ENCODE measurements at places on chromosomes 3 and 15.

GRCh38 chr3:86416334-86416733, 574.6 kb downstream of the VGLL3 start:
- DNase-seq, result no peak

DNA sequence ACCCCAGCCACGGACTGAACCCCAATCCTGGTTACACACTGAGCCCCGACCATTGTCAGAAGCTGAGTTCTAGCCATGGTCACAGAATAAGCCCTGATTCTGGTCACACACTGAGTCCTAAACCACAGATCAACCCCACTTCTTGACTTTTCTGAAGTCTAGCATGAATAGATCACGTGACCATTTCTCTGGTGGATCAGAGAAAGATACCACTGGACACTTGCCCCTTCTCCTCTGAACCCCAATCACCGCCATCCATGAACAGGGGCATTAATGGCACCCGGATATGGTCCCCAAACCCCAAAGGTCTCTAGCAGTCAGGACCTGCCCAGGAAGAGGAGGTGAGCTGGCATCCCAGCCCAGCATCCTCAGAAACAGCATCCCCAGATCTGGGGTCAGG, 9.1 kb downstream of the HCN4 start:
- DNase-seq, result no peak

DNA sequence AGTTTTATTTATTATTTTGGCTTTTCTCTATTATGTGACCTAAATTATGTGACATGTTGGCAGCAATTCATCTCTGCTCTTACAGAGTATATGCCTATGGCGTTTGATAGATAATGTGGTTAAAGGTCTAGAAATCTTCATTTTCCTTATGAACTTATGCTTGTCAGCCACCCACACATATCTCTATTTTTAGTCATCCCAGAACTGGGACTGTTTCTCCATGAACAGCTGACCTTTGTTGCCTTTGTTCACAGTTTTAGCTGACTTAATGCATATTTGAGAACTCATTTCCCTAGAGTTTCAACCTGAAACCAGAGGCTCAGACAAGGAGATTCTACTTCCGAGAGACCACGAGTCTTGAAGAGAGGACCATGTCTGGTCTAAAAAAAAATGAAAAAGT, 176.5 kb downstream of the RAP2B start:
- no peak for DNase-seq

DNA sequence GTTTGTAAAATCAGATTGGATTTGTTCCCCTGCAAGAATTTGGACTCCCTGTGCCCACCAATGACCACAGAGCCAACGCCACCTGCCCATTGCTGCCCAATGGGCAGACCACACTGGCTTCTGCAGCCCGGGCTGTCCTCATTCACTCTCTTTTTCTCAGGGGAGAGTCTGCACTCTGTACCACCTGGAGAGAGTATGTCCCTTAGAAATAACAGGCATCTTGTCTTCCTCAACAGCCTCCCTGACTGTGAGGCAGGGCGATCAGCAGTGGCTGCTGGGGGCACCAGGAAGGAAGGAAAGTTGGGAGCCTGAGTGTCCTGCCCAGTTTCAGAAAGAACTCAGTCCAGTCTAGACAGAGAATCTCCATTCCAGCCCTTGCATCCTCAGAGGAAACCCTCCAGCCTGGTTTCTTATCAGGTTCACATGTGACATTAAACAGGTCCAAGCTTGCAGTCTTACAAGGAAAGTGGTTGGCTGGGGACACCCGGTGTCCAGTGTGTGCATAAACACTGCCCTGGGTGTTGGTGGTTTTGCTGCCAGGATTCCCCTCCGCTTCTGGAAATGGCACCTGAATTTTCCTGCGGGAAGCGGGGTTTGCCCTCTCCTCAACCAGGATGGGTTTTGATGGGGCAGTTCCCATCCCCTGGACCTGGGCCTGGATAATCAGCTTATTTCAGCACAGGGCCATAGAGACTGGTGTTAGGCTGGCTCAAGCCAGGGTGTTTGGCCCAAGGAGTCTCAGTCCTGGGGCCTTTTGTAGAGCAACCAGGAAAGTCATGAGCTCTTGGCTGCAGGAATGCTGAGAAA, 37.2 kb downstream of the SSUH2 start:
- peak; percentile 16 for DNase-seq

- no peak for DNase-seq
These were observed 166.5 kb upstream of the ATP11B start for GRCh38 chr3:182626484-182627467.

DNA sequence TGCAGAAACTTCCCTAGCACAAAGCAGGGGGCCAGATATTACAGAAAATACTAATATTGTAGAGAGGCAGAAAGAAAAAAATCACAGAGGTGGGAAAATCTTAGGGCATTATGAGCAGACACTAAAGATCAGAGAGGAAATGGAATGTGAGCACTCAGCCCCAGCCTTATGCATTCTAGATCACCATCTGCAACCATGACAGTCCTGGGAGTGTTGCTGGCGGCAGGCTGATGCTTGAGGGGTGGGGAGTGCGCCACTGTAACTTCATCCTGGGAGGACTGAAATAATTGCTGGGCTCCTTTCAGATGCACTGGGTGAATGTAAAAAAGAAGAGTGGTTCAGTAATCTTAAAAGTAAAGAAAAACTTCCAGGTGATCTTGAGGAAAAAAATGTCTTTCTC, 427.6 kb upstream of the SEMA6D start:
- no peak for DNase-seq

- DNase-seq, result no peak
These were observed 175.5 kb downstream of the KCNMB2 start for GRCh38 chr3:178711753-178712152.

GRCh38 chr15:53808058-53808706, 48.7 kb upstream of the WDR72 start:
- no peak for DNase-seq

DNA sequence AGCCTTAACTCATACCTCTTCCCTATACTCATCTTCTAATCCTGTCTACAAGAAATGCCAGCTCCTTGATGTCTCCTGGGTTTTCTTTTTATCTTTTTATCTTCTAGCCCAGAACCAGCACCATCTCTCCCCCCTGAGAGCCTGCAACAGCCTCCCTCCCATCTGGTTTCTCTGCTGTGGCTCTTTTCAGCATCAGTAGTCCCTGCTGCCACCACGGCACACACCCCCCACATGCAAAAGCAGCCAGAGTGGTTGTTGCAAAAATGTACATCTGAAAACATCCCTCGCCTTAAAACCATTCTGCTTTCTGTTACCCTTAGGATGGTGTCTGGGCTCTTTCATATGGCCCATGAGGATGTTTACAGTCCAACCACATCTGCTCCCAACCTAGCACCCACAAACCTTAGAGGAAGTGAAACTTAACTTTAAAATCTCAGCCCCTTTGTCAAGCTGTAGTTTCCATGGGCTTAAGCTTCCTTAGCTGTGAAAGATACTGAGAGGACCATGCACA, 775 bp downstream of the TTC21A start:
- DNase-seq, result peak; percentile 27

DNA sequence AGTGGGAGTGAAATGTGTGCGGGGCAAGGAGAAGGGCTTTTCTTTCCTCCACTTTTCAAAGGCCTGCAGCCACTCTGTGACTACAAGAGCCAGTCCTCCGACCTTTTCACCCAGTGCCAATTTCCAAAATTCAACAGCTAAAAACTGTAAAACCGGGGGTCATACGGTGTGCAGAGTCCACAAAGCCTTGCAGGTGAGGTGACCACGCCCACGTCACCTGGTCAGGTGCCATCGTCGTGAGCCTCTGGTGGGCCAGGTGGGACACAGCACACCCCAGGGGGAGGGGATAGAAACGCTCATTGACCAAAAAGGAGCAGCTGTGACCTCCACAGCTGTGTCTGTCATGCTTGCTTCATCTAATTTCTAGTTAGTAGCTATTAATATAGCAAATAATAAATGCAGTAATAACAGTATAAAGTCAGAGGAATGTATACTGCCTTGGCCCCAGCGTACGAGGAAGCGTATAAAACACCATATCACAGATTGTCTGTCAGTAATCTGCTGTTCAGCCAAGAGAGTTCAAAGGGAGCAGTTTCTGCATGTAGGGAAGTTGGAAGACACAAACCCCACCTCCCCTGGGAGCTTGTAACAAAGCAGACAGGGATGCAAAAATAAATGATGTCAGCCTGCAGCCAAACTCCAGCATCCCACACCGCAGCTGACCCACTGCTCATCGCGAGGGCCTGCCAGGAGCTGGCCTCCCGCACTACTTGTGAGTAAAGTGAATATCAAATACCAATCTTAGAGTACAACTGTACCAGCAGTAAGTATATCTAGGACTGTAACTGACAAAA, 86.7 kb downstream of the VGLL4 start:
- DNase-seq, result no peak

DNA sequence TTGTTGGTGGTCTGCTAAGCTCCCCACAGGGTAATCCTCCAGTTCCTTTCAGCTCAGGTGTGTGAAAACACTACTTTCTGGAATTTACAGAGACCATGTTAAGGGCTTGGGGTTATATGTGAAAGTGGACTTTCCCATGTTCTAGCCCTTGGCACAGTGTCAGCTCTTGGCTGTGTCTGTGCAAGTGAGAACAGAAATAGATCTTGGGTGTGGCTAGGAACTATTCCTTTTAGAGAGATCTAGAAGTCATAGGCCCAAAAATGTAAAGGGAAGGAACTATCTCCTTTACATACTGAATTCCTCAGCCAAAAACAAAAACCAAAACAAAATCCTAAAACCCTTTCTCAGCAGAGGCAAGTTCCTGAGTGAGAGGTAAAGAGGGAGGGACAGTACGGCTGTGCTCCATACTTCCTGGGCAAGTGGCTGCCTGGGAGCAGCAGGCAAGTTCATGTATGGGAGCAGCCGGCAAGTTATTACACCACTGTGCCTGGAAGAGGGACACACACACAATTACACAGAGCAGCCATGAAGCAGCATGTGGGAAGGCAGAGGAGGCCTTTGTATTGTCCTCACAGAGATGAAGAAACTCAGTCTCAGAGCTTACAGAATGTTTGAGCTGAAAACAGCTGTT, 19.9 kb upstream of the C3orf62 start:
- DNase-seq, result no peak

- no peak for DNase-seq
These were observed 375 bp downstream of the CLCN2 start for GRCh38 chr3:184360929-184361531.

DNA sequence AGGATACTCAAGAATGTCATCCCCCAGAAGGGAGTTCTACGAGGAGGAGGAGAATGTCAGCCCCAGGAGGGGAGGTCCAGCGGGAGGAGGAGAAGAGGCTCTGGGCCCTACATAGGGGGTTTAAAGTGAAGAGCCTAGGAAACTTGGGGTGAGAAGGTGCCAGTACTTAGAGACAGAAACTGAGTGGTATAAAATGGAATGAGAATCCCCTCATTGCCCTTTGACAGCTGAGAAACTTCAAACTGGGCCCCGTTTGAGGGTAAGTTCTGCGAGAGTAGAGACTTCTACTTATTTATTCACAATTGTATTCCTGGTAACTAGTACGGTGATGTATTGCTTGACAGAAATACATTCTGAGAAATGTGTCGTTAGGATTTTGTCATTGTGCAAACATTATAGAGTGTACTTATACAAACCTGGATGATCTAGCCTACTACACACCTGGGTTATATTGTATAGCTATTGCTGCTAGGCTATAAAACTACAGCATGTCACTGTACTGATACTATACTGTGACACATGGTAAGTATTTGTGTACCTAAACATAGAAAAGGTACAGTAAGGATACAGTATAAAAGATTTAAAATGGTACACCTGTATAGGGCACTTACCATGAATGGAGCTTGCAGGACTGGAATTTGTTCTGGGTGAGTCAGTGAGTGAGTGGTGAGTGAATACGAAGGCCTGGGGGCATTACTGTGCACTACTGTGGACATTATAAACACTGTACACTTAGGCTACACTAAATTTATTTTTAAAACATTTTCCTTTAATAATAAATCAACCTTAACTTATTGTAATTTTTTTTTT, 62.0 kb downstream of the TSC22D2 start:
- DNase-seq, result no peak

DNA sequence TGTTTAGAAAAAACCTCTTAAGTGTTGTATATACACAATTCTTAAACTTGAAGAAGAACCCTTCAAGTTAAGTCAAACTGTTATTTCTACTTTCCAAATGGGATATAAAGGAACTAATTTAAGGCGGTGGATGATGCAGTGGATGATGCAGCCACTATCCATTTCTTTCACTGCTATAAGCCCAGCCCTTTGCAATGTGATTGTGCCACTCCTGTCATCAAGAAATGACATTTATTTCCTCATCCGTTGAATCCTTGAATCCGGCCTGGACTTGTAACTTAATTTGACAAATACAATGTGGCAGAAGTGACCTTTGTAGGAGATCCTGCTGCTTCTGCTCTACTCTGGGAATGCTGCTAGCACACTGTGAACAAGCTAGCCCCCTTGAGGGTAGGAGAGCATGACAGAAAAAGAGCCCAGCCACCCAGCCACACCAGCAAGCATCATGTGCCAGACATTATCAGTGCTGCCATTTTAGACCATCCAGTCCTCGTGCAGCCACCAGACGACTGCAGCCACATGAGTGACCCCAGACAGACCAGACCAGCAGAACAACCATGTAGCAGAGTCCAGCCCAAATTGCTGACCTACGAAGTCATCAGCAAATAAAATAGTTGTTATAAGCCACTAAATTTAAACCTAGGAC, 47.4 kb downstream of the UACA start:
- no peak for DNase-seq

DNA sequence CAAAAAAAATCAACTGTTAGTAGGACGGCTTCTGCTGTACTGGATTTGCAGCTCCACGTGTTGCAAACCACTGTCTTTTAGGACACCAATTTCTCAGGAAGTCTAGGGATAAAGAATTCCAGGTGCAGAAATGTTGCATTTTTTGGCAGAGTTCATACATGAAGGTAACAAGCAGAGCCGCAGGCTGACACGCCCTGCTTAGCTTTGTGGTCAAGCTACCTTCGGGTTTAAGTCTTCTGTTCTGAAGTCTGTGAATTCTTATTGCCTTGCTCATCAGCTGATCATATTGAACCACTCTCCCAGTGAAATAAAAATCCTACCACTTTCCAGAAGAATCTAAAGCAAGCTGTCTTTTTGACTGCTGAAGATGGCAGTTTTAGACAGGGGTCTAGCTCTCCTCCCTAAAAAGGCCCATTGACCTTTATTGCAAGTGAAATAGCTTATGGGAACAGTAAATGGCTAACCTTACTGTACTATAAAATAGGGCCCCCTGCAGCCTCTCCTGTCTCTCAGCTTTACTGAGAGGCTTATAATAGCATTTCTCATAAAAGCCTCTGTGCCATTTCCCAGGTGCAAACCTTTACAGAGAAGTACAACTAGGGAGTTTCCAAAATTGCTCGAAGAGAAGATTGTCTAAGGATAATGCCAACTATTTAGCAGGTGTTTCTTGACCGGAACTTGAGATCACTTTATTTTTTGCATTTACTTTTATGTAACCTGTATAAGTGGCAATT, 262.2 kb upstream of the IL12A start:
- DNase-seq, result no peak

DNA sequence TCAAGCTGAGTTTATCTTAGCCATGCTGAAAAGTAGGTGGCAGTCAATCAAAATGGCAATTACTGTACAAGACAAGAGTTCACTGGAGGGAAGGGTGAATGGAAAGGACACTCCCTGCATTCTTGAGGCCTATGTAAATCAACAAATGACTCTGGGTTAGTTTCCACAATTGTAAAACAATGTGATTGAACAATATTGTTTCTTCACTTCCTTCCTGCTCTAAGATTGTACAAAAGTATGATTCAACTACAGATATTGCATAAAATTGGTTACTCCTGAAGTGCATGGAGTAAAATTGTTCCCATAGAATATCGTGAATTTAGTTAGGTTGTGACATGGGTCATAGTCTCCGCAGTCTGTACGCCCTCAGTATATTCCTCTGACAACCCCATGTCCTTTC, 277.6 kb downstream of the LPP start:
- no peak for DNase-seq
